ENCODE measurements at places on chromosomes 1 and 21.

DNA sequence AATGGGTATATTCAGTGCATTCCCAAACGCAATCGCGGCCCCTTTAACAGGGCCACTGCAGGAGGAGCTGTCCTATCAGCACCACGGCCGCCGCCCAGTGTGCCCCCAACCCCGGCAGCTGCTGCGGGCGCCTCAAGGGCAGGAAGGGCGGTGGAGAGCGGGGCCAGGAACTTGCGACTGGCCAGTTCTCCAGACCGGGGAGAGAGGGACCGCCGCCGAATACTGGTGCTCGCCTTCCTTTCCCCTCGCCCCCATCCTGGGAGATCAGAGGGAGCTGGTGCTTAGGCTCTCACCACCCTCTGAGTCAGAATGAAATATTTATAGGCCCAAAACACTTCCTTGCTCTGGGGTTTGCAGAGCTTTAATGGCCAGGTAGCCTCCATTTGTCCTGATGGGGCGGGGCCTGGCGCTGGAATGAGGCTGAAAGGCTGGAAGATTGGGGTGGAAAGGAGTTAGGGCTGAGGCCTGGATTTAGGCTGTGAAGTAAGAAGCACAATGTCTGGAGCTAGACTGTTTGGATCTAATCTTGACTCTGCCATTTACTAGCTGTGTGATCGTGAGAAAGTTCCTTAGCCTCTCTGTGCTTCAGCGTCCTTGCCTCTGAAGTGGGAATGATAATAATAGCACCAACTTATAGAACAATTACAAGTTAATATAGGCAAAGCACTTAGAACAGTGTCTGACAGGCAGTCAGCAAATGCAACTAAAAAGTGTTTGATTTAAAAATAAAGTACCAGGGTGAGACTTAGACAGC, 75.5 kb downstream of the NAV1 start:
- H3K4me1 ChIP-seq: no peaks in the 10 kb centered on the region
- H3K27me3 ChIP-seq: no peaks in the 10 kb centered on the region
- no peak overlapping the region for H3K4me3 ChIP-seq
- no peaks in the 10 kb centered on the region for H3K36me3 ChIP-seq
- H3K27ac ChIP-seq: no peak overlapping the region

- peaks cover 57% of the 10 kb centered on the region for H3K4me1 ChIP-seq
- peaks cover 14% of the 10 kb centered on the region for H3K36me3 ChIP-seq
- no peak overlapping the region for H3K27ac ChIP-seq
Measured at GRCh38 chr21:45104560-45104959, 30.2 kb downstream of the ADARB1 start.

- H3K36me3 ChIP-seq: no peaks in the 10 kb centered on the region
- H3K4me3 ChIP-seq: no peak overlapping the region
- DNase-seq: no peak
Measured at GRCh38 chr1:47781171-47781959, 215.8 kb downstream of the TRABD2B start.

DNA sequence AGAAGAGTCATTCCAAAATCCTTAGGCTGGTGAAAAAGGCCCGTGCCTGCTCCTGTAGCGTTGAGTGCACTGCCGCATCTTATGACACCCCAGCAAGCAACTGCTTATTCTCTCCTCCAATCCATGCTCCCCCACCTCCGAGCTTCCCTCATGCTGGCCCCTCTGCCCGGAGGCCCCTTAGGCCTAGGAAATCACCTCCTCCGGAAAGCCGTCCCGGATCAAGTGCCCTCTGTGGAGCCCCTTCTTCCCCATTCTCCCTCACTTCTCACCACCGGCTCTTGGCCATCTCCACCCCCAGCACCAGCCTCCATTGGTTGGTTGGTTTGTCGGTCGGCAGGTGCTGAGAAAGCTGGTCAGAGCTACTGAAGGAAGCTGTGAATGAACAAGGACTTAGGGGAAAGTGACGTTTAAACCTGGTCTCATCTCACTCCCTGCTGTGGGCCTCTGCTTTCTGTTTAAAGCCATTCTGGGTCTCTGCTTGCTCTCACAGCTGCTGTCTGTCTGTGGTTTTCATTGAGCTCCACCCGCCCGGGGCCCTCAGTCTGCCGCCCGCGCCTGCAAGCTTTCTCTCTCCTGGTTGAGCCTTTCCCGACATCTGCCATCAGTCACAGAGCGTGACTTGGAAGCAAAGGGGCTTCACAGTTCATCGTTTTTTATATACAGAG, 122.2 kb downstream of the KCNN3 start:
- peaks cover 73% of the 10 kb centered on the region for H3K4me1 ChIP-seq
- no peaks in the 10 kb centered on the region for H3K27me3 ChIP-seq
- peak overlapping the region; percentile 91 for H3K27ac ChIP-seq
- H3K4me3 ChIP-seq: peak overlapping the region; percentile 83
- H3K36me3 ChIP-seq: no peaks in the 10 kb centered on the region

- no peaks in the 10 kb centered on the region for H3K4me1 ChIP-seq
- H3K27ac ChIP-seq: no peak overlapping the region
- H3K36me3 ChIP-seq: no peaks in the 10 kb centered on the region
- peaks cover 10% of the 10 kb centered on the region for H3K27me3 ChIP-seq
Measured at GRCh38 chr1:200794506-200795065, 55.9 kb downstream of the CAMSAP2 start.

DNA sequence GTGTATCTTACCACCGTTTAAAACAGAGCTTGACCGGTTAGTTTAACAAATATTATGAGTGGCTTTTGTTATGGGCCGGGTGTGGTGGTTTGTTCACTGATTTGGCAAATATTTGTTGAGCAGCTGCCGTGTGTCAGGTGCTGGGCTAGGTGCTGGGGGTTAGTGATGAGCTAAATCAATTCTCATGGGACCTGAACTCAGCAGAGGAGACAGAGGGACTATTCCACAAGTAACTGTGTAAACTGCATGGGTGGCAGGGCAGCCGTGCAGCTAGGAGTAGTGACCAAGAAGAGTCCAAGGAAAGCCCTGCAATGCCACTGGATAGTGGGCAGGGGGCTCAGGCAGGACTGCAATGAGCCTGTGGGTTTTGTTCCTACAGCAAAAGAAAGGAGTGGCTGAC, 11.2 kb upstream of the C2CD2 start:
- H3K27me3 ChIP-seq: peaks cover 16% of the 10 kb centered on the region
- H3K27ac ChIP-seq: no peak overlapping the region
- DNase-seq: no peak
- no peaks in the 10 kb centered on the region for H3K4me1 ChIP-seq
- H3K36me3 ChIP-seq: no peaks in the 10 kb centered on the region

DNA sequence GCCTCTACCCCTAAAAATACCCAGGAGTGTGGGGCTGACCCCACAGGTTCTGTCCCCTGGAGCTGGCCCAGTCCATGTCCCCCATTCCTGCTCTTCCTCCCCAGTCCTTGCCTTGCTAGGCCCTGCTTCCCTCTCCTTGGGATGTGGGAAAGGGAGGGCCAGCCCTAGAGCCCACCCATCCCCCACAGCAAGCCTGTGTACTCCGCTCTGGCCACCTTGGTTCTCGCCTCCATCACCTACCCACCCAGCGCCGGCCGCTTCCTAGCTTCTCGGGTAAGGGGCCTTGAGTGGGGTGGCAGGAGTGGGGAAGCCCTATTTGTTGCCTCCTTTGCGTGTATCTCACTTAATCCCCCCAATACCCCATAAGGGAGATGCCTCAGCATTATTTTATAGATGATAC, 6.7 kb downstream of the CLCNKB start:
- no peak overlapping the region for H3K27ac ChIP-seq
- no peak overlapping the region for H3K4me3 ChIP-seq
- no peaks in the 10 kb centered on the region for H3K36me3 ChIP-seq
- H3K4me1 ChIP-seq: no peaks in the 10 kb centered on the region

DNA sequence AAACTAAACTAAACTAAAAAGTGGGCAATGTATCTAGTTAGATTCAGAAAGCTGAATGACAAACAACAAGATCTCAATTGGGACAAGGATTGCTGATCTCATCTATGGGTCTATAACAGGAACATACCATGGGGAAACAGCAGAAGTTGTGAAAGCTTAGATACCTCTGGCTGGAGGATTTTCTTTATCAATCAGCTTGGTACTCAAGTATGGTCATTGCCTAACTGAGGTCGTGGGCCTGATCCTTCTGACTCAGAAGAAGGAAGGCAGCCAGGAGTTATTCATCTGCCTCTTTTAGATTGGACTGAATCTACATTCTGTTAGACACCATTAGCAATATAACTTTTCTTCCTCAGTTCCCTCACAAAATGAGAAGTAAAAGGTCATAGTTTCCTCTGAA, 39.7 kb downstream of the DNTTIP2 start:
- no peak overlapping the region for H3K27ac ChIP-seq
- no peaks in the 10 kb centered on the region for H3K36me3 ChIP-seq
- peaks cover 6% of the 10 kb centered on the region for H3K4me1 ChIP-seq
- H3K27me3 ChIP-seq: peaks cover 1% of the 10 kb centered on the region
- no peak for DNase-seq

- H3K4me1 ChIP-seq: no peaks in the 10 kb centered on the region
- H3K27ac ChIP-seq: no peak overlapping the region
- H3K4me3 ChIP-seq: no peak overlapping the region
- H3K36me3 ChIP-seq: no peaks in the 10 kb centered on the region
- DNase-seq: no peak
Measured at GRCh38 chr21:43369124-43369523, 57.8 kb downstream of the SIK1 start.

- DNase-seq: no peak
- H3K4me3 ChIP-seq: no peak overlapping the region
- no peaks in the 10 kb centered on the region for H3K36me3 ChIP-seq
- no peak overlapping the region for H3K27ac ChIP-seq
Measured at GRCh38 chr1:68228851-68229250, 3.5 kb downstream of the WLS start.

- peaks cover 4% of the 10 kb centered on the region for H3K4me1 ChIP-seq
- no peak overlapping the region for H3K4me3 ChIP-seq
- no peak overlapping the region for H3K27ac ChIP-seq
- no peaks in the 10 kb centered on the region for H3K36me3 ChIP-seq
Measured at GRCh38 chr1:20479840-20480239, 6.2 kb downstream of the CAMK2N1 start.

GRCh38 chr1:209837671-209838070, 9.9 kb downstream of the UTP25 start:
- H3K4me3 ChIP-seq: no peak overlapping the region
- H3K36me3 ChIP-seq: peaks cover 99% of the 10 kb centered on the region
- DNase-seq: no peak
- H3K4me1 ChIP-seq: peaks cover 70% of the 10 kb centered on the region
- H3K27me3 ChIP-seq: no peaks in the 10 kb centered on the region
- no peak overlapping the region for H3K27ac ChIP-seq

Measured in activated T-helper 2 cell treated with anti-CD3 and anti-CD28 coated beads, Interferon-gamma antibody, Interleukin-2, Interleukin-4, amounts not matched to agents 10 μg/mL and 5 μg/mL and 100 μg/mL, durations not matched to agents 14 hours and 24 hours and 36 hours (primary cell).